Keratinocyte (primary cell): ENCODE measurements at places on chromosomes 4 and X.

DNA sequence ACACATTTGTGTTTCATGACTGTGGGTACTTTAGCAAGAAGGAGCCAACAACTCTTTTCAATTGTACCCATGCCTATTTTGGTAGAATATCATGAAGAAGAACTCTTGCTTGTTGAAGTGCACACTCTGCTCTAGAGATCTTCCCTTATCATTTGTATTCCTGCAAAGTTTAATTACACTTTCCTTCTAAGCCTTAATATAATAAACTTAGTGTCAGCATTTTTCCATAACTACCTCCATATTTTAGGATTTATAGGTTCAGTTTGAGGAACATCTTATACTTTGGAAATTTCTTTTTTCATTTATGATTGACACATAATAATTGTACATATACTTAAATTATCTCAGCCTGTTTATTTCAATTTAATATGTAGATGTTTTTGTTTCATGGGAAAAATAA lies 19.1 kb downstream of the FAM47B start:
- no peak for DNase-seq

DNA sequence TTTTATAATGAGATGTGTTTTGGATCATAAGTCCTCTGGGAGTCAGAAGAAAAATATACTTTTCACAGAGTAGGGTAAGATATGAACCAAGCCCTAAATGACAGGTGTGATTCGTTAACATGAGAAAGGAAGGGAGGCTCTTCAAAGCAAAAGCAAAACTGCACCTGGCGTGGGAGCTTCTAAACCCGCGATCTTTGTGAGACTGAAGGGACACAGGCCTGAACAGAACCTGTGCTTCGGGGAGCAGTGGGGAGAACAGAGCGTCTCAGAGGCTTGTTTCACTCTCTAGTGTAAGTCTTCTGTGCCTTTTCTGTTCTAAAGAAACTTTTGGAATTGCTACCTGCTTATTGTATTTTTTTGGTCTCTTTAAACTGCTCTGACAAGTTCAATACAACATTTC lies 30.2 kb upstream of the CYP4V2 start:
- no peak for DNase-seq

DNA sequence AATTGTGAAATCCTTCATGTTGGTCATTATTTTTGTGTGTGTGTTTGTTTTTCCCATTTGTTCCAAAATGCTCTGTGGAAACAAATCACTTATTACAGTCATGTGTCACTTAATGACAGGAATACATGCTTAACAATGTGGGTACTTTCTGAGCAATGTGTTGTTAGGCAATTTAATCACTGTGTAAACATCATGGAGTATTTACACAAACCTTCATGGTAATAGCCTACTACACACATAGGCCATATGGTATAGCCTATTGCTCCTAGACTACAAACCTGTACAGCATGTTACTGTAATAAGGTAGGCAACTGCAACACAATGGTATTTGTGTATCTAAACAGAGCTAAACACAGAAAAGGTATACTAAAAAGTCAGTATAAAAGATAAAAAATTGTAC lies 388.9 kb upstream of the PPP1R2C start:
- no peak for DNase-seq

DNA sequence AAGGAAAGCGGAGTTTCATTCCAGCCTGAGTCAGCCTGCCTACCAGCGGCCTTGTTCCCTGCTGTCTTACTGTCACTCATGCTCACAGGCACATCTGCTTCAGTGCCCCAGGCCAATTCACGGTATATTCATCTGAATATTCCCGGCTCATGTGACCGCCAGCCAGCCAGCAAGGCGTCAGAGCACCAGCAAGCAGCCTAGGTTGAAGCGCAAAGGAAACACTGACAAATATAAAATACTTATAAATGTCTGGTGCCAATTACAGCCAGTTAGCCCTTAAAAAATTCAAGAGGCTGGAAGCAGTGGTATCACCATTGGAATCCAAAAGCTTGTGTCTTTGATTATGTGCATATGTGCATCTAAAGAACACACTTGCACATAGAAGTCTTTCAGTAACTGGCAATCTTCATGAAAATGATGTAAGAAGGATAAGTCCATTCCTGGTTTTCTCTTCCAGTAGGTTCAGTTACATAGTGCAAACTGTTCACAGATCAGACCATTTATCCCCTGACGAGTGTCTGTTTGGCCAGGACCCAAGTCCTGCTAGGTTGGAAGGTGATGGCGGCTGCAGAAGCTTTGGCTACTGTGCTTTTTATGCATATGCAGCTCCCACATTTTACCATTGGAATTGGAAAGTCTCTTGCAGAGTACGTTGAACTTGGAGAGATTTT lies 61.3 kb downstream of the LUZP4 start:
- no peak for DNase-seq

GRCh38 chrX:120690344-120690743 lies 60.5 kb upstream of the C1GALT1C1 start:
- DNase-seq: no peak

- DNase-seq: no peak
These were observed 14.4 kb downstream of the BCOR start for GRCh38 chrX:40083120-40083978.

GRCh38 chrX:80799584-80799983 lies 10.1 kb downstream of the BRWD3 start:
- DNase-seq: no peak

GRCh38 chr4:173189117-173189693 lies 20.6 kb downstream of the GALNT7 start:
- DNase-seq: no peak

DNA sequence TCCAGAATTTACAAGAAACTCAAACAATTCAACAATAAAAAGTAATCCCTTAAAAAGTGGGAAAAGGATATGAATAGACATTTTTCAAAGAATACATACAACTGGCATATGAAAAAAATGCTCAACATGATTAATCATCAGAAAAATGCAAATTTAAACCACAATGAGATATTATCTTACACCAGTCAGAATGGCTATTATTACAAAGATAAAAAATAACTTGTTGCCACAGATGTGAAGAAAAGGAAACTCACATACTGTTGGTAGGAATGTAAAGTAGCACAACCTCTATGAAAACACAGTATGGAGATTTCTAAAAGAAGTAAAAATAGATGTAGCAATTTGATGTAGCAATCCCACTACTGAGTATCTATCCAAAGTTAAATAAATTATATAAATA lies 65.1 kb upstream of the DIAPH2 start:
- no peak for DNase-seq
